SW480 (cell line): ENCODE measurements at places on chromosomes 1 and 21.
A peak's percentile ranks its signal among the peaks of the same experiment; 100 is the strongest.

- DNase-seq: no peak
These were observed 446 bp upstream of the DEPDC1 start for GRCh38 chr1:68497358-68497698.

GRCh38 chr21:33362044-33362555, 37.3 kb downstream of the IFNAR1 start:
- DNase-seq: peak; percentile 77

DNA sequence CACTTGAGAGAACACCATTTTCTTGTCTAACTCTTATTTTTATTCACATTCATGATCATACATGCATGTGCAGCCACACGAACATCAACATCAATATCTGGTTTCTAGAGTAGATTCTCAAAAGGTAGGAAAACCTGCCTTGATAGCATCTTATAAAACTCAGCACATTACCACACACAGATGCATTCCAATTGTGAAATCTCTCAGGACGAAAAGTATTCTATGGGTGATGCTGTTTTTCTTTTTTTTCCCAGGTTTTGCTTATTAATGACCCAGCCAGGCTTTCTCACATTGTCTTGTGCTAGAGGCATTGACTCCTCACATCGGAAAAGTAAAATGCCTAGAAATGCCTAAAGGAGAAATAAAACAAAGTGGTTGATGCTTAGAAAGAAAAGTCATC, 562.8 kb downstream of the KIF26B start:
- DNase-seq: no peak

GRCh38 chr1:111720274-111720976, 18.8 kb downstream of the INKA2 start:
- no peak for DNase-seq

DNA sequence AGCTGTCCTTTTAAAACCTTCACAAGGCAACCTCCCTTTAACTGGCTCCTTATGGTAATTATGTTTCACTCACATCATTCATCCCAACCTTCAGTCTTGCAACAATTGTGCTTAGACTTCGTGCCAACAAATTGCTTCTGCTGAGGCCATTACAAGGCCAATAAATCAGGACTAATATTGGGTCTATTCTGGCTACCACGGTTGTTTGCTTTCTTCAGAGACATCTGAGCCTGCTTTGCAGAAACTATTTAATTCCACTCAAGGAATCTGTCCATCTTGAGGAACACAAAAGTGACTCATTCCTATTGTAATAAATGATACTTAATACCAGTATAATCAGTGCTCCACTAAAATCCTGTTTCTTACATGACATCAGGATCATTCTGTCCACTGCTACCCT, 2.6 kb upstream of the GSTM4 start:
- no peak for DNase-seq

- no peak for DNase-seq
These were observed 116.7 kb upstream of the GRIK3 start for GRCh38 chr1:37150986-37151385.

DNA sequence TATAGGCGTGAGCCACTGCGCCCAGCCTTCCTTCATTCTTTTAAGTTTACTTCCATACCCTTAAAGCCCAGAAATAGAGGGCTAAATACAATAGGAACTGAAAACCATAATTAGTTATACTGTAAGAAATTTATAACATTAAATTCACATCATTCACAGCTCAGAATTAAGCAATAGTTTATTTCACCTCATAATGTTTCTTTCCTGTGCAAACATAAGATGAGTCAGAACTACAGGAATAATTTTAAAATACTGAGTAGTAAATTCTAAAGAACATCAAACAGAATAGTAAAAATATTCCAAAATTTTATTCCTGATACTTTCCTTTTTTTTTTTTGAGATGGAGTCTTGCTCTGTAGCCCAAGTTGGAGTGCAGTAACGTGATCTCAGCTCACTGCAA, 24.1 kb downstream of the POGZ start:
- DNase-seq: no peak

DNA sequence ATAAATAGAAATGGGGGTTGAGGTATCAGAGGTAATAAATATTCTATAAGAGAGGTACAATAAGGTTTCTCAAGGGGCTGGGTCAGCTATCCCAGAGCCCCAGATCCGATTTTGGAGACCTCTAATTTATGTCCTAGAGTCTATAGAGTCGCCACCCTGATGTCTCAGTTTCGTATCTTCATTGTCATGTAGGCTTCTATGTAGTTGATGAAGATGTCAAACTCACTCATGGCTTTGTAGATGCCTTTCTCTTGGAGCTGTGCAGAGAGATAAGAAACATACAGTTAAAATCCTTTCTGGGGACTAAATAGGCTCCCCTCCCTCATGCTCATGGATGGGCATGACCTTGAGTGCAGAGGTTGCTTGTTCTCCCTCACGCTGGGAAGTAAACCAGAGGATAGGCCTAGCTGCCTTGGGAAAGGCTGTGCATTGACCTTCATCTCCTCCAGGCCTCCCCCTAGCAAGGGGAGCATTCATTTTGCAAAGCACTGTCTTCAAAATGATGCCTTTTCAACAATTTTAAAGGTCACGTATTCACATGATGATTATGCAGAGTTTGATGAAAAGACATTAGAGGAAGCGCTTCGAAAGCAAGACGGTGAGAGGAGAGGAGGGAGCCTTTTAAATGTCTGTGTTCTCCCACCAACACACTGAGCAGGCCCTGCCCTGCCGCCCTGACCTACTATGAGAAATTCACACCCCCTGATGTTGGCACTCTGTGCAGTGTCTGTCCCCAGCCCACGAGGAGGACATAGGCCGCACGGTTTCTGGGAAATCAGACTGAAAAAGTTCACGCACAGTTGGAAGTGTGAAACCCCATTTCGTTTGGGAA, 1.9 kb upstream of the IL19 start:
- no peak for DNase-seq

GRCh38 chr1:155196103-155196892, 11.4 kb downstream of the THBS3 start:
- no peak for DNase-seq

- no peak for DNase-seq
These were observed 2.5 kb upstream of the TNFRSF18 start for GRCh38 chr1:1208713-1209433.

GRCh38 chr1:27726173-27727044, 648 bp downstream of the FAM76A start:
- peak; percentile 36 for DNase-seq

DNA sequence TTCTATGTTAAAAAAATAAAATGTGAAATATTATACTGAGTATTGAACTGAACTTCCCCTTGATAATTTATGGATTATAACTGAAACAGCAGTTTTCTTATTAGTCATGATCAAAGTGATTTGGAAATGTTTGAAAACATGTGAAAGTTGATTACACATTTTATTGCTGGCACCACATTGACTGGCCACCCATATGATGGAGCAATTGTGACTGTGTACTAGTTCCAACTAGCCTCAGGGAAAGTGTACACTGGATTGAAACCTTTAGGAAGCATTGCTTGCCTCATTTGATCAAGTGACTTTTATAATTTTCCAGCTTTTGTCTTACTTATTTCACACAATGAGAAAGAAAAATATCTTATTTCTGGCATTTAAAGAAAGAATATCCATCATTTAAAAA, 128.0 kb upstream of the ADGRL2 start:
- DNase-seq: no peak

GRCh38 chr1:159937054-159937750, 8.2 kb downstream of the IGSF9 start:
- no peak for DNase-seq

GRCh38 chr21:41840880-41841279, 38.3 kb downstream of the PRDM15 start:
- DNase-seq: no peak

DNA sequence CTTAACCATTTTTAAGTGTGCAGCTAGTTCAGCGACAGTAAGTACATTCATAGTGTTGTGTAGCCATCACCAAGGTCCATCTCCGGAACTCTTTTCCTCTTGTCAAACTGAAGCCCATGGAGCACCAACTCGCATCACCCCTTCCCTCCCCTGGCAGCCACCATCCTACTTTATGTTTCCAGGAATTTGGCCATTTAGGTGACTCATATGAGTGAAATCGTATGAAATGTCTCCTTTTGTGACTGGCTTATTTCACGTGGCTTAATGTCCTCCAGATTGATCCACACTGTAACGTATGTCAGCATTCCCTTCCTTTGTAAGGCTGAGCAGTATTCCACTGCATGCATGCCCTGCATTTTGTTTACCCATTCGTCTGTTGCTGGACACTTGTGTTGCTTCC, 2.5 kb downstream of the COL6A2 start:
- peak; percentile 22 for DNase-seq

GRCh38 chr1:55060133-55060999, 21.0 kb downstream of the PCSK9 start:
- no peak for DNase-seq

DNA sequence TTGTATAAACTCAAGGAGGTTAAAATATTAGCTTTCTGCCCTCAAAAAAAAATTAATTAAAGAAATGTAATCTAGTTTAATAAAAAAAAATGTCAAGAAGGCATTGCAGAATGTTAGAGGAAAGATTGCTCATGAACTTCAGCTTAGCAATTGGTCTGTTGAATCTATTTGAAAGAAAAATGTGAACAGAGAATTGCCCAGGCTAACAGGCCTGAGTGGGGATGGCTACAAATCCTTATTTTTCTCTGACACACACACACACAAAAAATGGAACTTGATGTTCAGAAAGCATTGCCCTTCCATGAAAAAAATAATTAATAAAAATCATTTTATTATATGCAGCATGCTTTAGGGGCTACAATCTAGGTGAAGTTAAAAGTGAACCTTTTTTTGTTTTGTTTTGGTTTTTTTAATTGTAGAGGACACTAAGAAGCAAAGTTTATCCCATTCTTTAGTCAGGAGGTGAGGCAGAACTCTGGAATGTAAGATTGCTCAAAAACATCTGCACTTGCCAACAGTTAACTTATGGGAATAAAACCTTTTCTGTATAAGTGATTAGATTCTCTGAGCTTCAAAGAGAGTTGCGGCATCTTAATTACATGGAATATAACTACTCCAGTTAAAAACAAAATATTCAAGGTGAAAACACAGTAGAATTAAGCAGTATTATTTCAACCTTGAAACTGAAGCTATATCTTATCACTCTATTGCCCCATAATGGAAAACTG, 658.5 kb upstream of the ADGRL2 start:
- DNase-seq: no peak

GRCh38 chr1:48979940-48980339, 203.2 kb upstream of the BEND5 start:
- DNase-seq: no peak

GRCh38 chr1:226708967-226709396, 30.1 kb downstream of the ITPKB start:
- no peak for DNase-seq

DNA sequence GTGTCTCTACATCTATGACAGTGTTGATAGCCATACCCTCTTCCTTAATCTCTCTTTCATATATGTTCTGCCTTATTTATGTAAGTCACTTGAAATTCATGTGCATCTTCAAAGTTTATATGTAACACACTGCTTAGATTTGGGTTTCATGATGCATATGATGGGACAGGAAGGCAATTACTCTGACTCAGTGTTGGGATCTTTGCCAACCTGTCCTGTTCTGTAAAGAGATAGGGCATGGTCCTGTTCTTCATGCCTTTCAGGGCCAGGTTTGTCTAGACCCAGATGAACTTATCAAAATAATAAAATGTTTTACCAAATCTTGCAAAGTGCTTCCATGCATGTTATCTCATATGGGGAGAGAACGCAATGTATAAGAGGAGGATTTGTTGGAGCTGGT, 69.5 kb downstream of the TMPRSS15 start:
- no peak for DNase-seq

GRCh38 chr1:204931768-204932572, 61.3 kb downstream of the NFASC start:
- DNase-seq: no peak

- DNase-seq: no peak
These were observed 69.8 kb downstream of the CDC14A start for GRCh38 chr1:100422065-100422464.

- DNase-seq: no peak
These were observed 218.6 kb downstream of the SLC44A5 start for GRCh38 chr1:75392278-75392677.

GRCh38 chr1:56511364-56511763, 68.0 kb downstream of the PLPP3 start:
- DNase-seq: no peak

- DNase-seq: peak; percentile 53
These were observed 12.0 kb downstream of the OR2M4 start for GRCh38 chr1:248243204-248243603.

- DNase-seq: no peak
These were observed 215.1 kb downstream of the ATG4C start for GRCh38 chr1:62998845-62999649.

DNA sequence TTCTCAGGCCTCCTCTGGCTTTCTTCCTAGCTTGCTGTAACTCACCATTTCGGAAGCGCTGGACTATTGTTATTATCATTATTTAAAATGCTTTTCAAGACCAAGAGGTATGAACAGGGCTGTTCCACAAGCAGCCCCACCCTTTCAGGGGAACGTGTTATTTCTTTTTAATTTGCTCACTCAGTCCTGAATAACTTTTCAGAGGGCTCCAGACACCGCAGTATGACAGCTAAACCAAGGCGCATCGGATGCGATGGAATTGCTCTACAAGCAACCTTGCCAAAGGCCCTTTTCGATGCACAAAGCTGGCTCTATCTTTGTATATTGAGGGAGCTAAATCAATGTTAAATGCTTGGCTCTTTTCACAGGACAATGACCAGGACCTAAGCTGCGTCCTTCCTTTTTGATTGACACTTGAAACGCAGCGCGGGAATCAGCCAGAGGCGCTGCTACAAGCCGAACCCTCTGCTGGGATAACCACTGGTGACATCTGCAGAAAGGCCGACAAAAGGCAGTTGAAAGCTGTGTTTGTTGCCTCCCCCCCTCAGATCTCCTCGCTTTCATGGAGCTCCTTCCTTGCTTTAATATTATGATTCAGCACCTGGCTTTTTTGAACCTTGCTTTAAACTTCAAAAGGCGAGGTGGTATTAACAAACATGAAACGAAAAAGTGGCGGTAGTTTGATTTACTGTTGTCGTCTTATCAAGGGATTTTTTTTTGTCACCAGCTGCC, 204.7 kb upstream of the PROX1 start:
- peak; percentile 88 for DNase-seq
